ENCODE measurements at places on chromosomes 11 and 22.

DNA sequence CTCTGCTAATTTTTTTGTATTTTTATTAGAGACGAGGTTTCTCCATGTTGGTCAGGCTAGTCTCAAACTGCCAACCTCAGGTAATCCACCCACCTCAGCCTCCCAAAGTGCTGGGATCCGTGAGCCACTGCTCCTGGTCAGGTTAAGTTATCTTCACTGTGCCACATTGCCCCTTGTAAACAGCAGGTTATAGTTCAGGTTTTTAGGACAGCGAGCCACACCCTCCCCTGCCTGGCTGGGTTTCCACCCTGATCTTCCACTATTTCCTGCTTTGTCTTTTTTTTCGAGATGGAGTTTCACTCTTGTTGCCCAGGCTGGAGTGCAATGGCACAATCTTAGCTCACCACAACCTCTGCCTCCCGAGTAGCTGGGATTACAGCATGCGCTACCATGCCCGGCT, 16.1 kb downstream of the ACO2 start:
- DNase-seq: no peak

DNA sequence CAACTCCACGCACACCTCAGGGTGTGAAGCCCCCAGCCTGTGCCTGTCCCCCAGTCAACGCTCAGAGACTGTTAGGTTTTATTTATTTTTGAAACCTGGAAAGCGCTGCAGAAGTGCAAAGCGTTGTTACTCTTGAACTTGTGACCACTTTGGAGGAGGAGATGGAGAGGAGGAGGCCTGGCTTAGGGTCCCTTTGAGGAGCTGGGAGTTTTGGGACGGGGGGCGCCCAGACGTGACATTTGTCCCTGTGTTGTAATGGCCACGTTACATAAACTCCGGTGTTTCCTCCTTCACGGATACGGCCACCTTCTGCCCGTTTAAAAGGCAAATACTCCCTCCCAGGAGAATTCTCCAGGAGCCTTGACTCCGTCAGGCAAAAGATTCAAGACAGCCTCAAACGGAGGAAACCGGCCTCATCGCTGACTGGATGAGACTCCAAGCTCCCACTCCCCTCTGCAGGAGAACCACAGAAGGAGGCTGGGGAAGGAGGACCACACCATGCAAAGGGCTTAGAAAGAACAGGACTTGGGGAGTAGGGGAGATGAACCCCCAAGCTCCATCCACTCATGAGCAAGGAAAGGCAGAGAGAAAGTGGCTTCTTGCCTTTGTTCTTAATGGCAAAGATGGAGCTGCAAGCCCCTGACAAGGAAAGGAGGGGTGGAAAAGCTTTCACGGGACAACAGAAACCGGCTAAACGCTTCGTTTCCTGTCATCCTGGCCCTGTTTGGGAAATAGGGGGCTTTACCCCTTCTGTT, 630 bp downstream of the PIK3IP1 start:
- DNase-seq: no peak

- DNase-seq: no peak
These were observed 77.4 kb downstream of the MN1 start for GRCh38 chr22:27724157-27724556.

- DNase-seq: no peak
These were observed 6.8 kb downstream of the SAC3D1 start for GRCh38 chr11:65047581-65048422.

- DNase-seq: no peak
These were observed 68.6 kb downstream of the LDLRAD3 start for GRCh38 chr11:36012455-36012854.

DNA sequence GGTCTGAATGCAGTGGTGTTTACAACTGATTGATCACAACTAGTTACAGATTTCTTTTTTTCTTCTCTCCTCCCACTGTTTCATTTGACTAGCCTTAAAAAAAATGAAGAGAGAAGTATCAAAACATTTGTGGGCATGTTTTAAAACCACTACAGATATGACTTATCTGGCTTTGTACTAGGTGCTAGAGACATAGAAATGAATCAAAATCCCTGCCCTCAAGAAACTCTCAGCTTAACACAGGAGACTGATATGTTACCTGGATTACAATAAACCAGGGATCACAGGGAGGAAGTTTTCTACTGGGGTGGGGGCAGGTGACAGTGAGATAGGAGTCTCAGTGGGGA, 25.2 kb upstream of the CTR9 start:
- DNase-seq: no peak

- DNase-seq: no peak
These were observed 7.0 kb upstream of the ARHGAP42 start for GRCh38 chr11:100680070-100680469.

DNA sequence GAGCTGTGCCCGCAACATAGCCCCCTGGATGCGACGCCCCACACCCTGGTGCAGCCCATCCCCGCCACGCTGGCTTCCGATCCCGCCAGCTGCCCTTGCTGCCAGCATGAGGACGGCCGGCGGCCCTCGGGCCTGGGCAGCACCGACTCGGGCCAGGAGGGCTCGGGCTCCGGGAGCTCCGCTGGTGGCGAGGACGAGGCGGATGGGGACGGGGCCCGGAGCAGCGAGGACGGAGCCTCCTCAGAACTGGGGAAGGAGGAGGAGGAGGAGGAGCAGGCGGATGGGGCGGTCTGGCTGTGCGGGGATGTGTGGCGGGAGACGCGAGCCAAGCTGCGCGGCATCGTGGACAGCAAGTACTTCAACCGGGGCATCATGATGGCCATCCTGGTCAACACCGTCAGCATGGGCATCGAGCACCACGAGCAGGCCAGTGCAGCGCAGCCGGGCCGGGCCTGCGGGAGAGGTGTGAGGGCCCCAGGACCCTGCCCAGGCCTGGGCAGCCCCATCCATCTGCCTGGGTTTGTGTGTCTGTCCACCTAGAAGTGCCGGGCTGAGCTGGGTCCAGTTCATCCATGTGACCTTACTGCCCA, 79.0 kb downstream of the CACNA1I start:
- DNase-seq: no peak

DNA sequence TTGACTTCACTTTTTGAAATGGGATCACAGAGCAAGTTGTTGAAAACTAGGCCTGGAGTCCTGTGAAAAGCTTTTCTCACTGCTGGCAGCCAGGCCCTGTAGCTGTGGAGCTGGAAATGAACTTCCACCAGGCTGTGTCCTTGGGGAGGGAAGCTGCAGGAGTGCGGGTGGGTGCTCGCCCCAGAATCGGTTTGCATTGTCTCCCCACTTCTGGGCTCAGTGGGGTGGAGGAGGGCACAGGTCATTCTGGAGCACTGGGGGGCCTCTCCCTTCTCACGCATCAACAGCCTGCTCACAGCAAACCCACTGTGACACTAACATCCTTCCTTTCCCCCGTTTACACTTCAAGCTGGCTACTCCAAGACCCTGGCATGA, 15.2 kb downstream of the GLB1L2 start:
- no peak for DNase-seq

- no peak for DNase-seq
These were observed 39.6 kb downstream of the ARRB1 start for GRCh38 chr11:75311858-75312288.

DNA sequence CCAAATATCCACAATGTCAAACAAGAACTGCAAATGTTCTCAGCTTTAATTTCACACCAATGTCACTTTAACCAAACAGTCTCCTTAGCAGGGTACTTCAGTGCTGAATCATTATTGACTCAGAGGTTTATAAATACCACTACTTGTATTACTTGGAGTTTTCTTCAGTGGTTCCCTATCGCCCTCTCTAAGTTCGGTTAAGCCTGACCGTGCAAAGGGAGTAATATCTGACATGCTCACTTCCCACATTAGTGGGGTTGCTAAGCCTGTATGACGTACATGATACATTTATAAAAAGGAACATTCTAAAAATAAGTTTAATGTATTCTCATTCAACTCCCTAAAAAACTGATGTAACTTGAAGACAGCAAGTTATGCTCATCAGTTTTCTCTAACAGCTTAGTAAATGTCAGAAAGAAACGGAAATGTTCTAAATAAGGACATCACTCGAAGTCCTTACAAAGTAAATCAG, 93.1 kb upstream of the ZC3H12C start:
- DNase-seq: no peak

GRCh38 chr11:61068581-61068980, 33.7 kb upstream of the CD5 start:
- DNase-seq: no peak

- DNase-seq: no peak
These were observed 15.4 kb upstream of the MPPED1 start for GRCh38 chr22:43396321-43396933.

GRCh38 chr11:16091862-16092261, 264.5 kb downstream of the SOX6 start:
- no peak for DNase-seq

- DNase-seq: no peak
These were observed 32.4 kb downstream of the POU2F3 start for GRCh38 chr11:120272303-120272702.

GRCh38 chr11:37914859-37915258, 1316.8 kb upstream of the RAG2 start:
- no peak for DNase-seq

DNA sequence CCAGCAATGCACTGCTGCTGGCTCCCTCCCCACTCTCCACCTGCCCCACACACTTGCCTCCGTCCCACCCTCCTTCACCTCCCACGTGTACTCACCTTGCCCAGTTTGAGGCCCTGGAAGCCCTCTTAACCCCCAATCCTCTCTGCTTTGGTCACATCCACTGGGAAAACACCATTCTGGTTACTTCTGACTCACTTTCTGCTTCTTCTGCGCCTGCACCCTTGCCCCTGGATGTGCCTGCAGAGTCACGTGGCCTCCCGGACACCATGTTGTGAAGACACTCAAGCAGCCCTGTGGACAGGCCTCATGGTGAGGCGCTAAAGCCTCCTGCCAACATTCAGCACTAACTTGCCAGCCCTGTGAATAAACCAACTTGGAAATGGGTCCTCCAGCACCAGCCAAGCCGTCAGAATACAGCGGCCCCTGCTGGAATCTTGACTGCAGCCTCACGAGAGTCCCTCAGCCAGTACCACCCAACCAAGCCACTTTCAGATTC, 2.6 kb upstream of the NAALADL1 start:
- no peak for DNase-seq

GRCh38 chr22:19097518-19097917, 24.7 kb downstream of the DGCR2 start:
- no peak for DNase-seq

DNA sequence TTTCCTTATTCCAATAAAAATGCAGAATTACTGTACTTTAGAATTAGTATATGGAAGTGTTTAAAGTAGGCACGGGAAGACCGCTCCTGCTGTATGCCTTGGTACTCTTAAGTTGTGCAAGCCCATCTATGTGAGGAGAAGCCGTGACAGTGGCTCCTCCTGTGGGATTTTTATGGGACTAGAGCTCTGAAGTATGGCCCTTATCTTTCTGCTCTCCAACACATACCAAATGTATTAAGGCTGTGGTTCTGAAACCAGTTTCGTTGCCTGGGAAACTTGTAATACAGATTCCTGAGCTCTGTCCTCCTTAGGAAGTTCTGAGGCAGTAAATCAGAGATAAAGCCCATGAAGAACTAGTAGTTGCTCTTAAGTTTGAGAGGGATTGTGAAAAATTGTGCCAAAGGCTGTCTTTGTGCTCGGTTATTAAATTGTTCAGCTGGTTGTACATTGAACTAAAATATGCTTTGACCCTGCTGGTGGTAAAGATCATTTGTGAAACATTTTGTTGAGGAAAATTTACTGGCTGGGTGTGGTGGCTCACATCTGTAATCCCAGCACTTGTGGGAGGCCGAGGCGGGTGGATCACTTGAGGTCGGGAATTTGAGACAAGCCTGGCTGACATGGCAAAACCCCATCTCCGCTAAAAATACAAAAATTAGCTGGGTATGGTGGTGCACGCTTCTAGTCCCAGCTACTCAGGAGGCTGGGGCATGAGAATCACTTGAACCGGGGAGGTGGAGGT, 29.3 kb downstream of the RTN3 start:
- DNase-seq: no peak

- peak; percentile 28 for DNase-seq
These were observed 43.2 kb downstream of the CD82 start for GRCh38 chr11:44608651-44608990.

GRCh38 chr11:62708793-62709192, 1.3 kb downstream of the GNG3 start:
- peak; percentile 69 for DNase-seq

DNA sequence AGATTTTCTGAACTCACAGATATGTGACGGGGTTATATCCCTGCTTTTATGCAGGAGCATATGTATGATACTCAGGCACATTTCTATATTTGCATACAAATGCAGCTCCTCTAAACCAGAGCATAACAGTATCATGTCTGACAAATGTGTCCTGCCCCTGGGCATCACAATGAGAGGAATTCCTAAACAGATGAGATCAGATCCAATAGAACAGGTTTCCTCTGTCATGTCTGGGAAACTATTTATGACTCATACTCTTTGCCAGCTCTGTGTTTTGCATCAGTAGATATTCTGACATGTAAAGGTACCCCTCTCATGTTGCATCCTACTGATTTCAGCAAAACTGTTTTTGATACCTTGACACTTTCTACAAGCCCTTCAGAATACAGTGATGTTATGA, 29.4 kb downstream of the SYT9 start:
- no peak for DNase-seq

DNA sequence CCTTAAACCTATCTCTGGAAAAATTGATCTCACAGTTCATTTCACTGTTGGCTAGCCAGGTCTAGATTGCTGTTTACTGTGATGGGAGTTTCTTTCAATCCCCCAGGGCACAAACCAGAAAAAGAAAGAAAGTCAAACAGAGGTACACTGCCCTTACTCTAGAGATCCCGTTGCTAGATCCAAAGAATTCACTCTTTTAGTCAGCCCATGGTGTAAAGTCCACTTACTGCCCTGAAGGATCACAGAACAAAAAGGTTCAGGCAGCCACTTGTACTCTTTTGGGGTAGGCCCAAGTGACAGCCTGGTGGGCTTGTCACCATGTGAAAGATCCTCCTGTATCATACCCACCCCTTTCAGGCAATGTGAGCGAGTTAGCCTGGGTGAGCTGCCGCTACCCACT, 162.6 kb upstream of the CCDC179 start:
- DNase-seq: no peak

GRCh38 chr11:80958987-80959386, 1518.2 kb upstream of the TENM4 start:
- no peak for DNase-seq

- DNase-seq: no peak
These were observed 1155.9 kb downstream of the TBC1D22A start for GRCh38 chr22:47918276-47918921.

- no peak for DNase-seq
These were observed 3.3 kb upstream of the TRIM29 start for GRCh38 chr11:120141113-120141767.

DNA sequence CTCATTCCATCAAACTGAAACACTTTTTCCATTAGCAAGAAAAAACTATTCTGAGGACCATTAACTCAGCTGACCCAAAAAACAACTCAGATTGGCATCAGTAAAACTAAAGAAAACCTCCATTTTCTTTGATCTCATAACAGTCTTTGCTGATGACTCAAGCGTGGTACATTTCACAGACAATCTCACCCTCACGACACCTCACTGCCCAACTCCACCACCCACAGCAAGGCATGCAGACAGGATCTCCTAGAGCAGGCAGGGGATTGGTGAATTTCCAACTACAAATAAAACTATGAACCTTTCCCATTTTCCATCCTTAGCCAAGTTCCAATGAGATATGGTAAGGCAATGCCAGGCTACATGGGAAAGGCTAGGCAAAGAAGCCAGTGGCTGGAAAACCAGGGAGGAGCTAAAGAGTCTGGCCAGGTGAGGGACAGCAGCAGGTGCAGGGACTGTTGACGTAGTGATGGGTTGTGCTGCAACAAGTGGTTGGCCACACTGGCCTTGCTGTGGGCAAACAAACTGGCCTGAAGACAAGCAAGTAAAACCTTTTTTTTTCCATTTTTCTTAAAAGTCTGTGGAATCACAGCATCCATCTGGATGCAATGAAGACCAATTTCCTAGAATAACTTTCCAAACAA, 97.2 kb downstream of the SERGEF start:
- DNase-seq: no peak

GRCh38 chr22:46803936-46804335, 41.5 kb downstream of the TBC1D22A start:
- no peak for DNase-seq

Measured in NCI-H1105 treated with DMSO at 0.1 percent for 48 hours (cell line).